ENCODE measurements at places on chromosomes 7 and 10. TPM values are rescaled to one million over a fixed set of nuclear protein-coding genes. Genes with fewer than 3 reads are reported as not detected.

DNA sequence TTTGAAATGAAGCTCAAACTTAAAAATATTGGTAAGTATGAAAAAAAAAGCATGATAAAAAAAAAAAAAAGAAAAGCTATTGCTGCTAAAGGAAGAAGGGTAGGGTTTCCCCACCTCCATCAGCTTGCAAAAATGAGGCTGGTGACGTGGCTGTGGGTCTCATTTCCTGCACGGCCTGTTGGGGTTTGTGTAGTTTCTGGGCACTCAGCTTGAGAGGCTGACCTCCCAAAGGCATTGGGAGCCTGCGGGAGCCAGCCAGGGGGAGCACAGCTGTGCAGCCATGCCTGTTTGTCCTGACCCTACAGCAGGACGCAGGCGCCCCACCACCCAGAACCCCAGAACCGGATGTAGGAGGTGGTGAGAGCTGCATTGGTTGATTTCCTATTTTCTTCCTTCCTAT is 48.8 kb upstream of the CARD11 start:
- DNase-seq = no peak

GRCh38 chr7:107933386-107934013 is 42.5 kb downstream of the DLD start:
- DNase-seq = no peak

DNA sequence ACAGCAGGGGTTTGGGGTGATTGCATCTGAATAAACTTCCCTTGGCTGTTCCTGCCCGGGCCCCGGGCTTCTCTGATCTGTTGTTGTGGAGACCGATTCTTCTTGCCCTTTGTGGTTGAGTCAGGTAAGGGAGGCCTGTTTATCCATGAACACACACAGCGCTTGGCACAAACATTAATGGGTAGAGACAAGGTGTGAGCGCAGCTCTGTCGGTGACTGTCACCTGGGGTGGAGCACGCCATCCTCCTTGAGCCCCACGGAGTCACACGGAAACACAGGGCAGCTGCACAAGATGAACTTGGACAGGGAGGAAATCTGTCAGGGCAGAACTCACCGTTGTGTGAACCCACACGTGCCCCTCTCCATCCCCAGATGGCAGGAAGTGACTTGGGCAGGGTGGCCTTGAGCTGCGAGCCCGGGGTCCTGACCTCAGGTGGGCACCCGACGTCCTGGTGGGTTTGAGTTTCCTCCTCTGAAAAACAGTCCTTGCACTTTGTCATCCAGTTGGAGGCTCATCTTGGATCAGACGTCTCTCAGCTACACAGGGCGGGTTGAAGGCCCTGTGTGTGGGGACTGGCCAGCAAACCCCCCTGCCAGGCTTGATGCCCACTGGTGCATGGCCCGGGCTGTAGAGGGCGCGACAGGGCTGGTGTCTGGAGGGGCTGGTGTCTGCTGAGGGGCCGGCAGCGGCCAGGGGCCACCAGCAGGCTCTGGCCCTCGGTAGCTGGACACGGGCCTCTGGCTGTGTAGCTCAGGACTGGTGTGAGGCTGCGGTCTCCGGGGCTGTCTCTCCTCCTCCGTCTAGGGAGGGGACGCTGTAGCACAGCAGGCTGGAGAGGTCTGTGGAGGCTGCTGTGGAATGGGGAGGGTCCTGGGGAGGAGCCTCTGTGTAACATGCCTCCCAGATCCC is 24.2 kb upstream of the SHH start:
- DNase-seq = no peak

GRCh38 chr7:39691821-39692220 is 68.4 kb downstream of the RALA start:
- no peak for DNase-seq

DNA sequence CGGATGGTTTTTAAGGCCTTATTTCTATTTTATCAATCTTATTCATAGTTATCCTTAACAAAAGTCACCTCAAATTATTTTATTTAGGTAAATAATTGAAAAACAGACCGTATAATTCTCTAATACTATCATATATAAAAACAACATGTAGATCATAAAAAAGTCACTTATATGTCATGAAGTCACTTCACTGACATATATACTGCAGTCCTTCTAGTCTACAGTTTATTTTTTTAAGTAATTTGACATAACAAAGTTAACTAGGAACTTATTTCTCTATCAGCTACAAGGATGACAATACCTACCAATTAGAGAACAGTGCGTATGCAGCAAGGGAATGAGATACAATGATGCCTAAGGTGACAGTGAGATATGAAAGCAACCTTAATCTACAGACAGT is 26.2 kb downstream of the JMJD1C start:
- no peak for DNase-seq

- DNase-seq = no peak
Measured at GRCh38 chr7:73908123-73908611, 47.2 kb downstream of the TMEM270 start.

- no peak for DNase-seq
Measured at GRCh38 chr10:129785536-129785981, 178.5 kb downstream of the EBF3 start.

DNA sequence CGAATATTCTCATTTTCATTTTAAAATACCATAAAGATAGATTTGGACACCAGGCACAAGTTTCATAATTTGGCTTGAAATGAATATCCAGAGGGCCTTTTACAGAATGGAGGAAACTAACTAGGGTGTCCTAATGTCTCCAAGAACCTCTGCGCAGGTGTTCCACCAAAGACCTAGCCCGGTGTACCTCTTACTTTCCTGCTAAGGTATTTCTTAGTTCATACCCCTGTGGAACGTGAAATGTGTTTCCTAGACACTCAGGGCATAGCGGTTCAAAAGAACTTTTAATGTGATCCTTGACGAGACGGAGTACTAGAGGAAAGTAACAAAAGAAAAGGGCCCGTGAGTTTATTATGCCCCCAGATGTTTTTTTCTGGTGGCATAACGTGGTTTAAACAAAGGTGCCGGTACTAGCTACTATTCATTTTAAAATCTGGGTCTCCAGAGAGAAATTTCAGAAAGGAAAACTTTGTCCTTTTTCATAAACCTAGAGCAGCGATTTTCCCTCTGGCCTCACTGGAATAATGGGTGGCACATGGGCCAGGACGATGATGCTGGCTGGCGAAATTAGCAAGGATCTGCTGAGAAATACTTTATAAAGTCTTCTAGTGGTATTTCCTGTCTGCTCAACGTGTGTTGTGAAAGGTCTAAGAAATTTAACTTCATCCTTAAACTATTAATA is 1.4 kb downstream of the APBB1IP start:
- no peak for DNase-seq

DNA sequence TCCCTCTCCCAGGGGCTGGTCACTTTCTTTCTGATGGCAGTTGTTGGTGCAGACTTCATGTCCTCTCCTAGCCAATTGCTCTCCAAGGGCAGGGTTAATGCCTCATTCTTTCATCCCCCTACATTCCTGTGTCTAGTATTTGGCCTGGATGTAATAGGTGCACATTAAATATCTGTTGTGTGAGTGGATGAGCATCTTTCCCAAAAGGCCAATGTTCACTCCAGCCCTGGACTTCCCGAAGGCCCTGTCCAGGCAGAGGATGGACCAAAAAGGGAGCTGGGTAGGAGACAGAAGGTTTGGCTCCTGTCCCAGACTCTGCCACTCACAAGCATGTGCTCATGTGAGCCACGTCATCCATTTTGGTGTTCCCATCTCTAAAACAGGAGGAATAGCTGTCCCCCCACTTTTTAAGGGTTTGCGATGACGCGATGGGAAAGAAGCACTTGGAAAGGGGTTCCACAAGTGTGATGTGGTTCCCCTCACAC is 47.5 kb downstream of the RGS10 start:
- no peak for DNase-seq

GRCh38 chr10:46514899-46515298 is 41.6 kb downstream of the GPRIN2 start:
- DNase-seq = no peak

- peak; percentile 77 for DNase-seq
Measured at GRCh38 chr10:71773221-71773971, at the start of gene VSIR. TSS of gene VSIR (minus strand) at chr10:71773520. CDS start at chr10:71773439, 81 bp downstream.

DNA sequence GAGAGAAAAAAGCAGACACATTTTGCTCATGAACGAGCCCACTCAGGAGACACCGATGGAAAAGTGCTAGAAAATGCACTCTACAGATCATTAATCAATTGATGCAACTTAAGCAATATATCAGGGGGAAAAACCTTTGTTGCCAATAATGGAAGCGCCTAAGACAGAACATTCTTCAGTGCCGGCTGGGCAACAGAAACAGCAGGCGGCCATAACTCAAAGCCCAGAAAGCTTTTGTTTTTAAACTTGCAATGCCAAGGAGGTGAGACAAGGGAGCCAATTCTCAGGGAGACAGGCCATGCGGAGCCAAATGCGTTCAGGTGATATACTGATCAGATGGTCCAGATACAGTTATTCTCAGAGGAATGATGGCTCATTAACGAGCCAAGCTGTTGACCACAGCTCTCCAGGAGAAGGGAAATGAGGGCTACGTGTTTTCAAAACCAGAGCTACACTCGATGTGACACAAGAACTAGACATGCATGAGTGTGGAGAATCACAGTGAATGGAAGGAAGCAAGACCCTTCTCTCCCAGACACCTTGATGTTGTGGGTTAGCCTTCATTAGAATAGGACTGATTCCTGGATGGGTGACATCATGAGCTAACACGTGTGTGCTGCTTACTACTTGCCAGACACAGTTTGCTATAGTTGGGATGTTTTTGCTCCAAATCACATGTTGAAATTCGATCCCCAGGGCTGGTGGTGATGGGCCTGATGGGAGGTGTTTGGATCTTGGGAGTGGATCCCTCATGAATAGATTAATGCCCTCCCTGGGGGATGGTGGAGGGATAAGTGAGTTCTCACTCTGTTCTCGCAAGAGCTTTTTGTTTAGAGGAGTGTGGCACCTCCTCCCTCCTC is 79.1 kb upstream of the KCNMA1 start:
- DNase-seq = no peak

DNA sequence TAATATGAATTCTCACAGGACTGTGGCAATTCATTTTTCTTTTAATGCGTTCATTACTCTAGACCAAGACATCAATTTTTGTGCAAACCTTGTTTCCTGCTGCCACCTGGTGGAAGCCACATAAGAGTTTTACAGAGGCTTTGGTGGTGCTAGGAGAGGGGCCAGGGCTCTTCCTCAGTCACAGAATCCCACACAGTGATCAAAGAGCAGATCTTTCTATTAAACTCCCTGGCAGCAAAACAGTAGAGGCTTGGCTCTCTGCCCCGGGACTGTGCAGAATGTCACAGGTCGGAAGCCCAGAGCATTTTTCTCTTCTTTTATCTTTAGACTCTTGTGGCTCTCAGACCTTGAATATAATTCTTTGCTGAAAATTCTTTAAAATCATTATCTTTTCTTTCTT is 506.4 kb upstream of the C7orf33 start:
- peak; percentile 44 for DNase-seq

- no peak for DNase-seq
Measured at GRCh38 chr7:152661479-152661878, 14.5 kb downstream of the XRCC2 start.

GRCh38 chr10:121698902-121699301 is 100.7 kb upstream of the FGFR2 start:
- DNase-seq = no peak

DNA sequence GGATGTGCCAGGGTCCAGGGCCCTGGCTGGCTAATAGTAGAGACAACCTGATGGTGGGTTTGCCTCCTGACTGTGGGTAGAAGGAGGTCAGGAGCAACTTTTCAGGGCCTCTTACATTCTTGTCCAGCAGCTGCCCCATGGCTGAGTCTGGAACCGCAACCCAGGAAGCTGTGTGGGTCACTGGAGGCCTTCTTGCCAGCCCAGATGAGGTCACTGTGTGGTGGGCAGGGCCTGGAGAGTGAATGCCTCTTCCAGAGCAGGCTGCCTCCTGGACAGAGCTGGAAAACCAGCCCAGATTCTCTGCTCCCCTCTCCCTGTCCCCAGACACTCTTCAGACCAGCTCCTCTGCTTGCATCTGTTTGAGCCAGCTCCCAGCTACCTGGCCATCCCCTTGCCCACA is 43.5 kb upstream of the LEP start:
- no peak for DNase-seq

DNA sequence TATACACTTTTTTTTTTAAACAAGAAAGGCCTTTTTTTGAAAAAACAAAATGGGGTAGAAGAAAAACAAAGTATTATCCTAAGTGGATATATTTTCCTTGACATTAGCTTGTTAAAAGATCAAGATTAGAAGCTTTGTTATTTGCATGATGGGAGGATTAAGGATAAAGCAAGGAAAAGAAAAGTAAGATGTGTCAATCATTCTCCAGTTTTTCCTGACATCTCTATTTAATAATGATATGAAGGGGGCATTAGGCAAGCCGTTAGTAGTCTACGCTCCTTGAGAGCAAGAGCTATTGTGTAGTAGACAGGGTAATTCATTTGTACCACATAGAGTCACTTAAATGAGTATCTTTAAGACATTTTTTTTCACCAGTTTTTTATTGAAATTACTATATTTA is 137.6 kb downstream of the RNF133 start:
- no peak for DNase-seq

- no peak for DNase-seq
Measured at GRCh38 chr7:150990416-150991186, at the start of gene NOS3. TSS of gene NOS3 (plus strand) at chr7:150991017. CDS start at chr7:150993804, 2,787 bp downstream.

GRCh38 chr7:80950550-80950967 is 31.7 kb upstream of the SEMA3C start:
- DNase-seq = no peak

DNA sequence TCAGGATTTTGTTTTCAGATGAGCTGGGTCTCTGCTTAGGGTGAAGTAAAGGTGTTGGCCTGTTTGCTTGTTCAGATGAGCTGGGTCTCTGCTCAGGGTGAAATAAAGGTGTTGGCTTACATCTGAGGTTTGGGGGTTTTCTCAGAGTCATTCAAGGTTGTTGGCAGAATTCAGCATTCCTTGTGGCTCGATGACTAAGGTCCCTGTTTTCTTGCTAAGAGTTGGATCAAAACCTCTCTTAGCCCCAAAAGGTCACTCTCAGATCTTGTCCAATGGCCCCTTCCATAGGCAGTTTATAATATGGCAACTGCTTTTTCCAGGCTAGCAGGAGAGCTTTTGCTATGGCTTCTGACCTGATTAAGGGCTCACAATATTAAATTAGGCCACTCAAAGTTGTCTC is 106.6 kb downstream of the ADAM22 start:
- DNase-seq = no peak

MYPN gene
- total RNA-seq = 5.4 TPM

ZPBP gene
- total RNA-seq = not detected

CYP2C19 gene
- not detected for total RNA-seq

FMC1 gene
- 13.5 TPM for total RNA-seq

EIF3B gene
- total RNA-seq = 182 TPM

ARMC3 gene
- total RNA-seq = not detected

CTAGE4 gene
- 0.12 TPM for total RNA-seq

VPS50 gene
- total RNA-seq = 16.7 TPM

GDF2 gene
- total RNA-seq = not detected

PVRIG gene
- total RNA-seq = not detected

SPDYE16 gene
- total RNA-seq = not detected
